ENCODE measurements at places on chromosomes 3 and 15. TPM values are rescaled to one million over a fixed set of nuclear protein-coding genes. Genes with fewer than 3 reads are reported as not detected.

SAMMSON gene
- 4.9 TPM for total RNA-seq

BOC gene
- 29.9 TPM for total RNA-seq

USP19 gene
- 68.0 TPM for total RNA-seq

ADAMTS17 gene
- total RNA-seq = 6.2 TPM

CILP gene
- 1.8 TPM for total RNA-seq

DNA sequence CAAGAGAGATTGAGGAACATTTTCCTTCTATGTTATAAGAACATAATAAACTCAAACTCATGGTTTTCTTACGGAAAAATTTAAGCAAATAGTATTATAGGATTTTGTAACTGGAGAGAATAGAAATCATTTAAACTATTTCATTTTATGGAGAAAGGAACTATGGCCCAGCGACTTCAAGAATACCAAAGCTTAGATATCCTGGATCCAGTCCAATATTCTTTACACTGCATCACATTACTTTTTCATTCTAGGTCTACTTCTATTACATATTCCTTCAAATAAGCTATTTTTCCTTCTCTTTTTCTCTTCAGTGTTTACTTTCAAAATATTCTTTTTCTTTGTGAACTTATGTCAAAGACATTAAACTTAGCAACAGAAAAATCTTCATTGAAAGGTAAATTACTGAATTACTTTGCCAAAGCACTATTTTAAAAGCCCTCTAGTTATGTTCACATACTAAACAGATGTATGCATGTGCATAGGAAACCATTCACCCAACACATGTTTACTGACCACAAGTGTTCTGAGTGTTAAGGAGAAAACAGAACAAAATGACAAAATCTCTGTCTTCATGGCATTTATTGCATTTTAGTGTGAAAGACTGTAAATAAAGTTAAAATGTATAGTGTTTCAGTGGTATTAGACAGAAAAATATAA, 20.4 kb downstream of the KPNA4 start:
- no peaks in the 10 kb centered on the region for H3K36me3 ChIP-seq
- no peak overlapping the region for H3K4me3 ChIP-seq
- no peak overlapping the region for H3K27ac ChIP-seq

DNA sequence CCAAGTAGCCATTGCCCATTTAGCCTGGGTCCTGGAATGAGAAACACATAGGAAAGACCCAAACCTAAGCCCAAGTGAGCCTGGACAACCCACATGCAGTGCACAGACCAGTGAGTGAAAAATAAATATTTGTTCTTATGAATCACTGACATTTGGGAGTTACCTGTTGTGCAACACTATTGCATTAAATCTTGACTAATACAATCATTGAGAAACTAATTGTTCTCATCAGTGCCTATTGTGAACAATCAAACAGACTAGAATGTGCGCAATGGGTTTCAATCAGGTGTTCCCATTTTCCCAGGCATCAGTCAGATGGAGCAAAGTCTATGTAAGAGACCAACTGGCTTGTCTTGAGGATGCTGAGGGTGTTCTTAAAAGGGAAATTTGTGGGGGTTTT, 54.7 kb upstream of the CNOT10 start:
- no peaks in the 10 kb centered on the region for H3K36me3 ChIP-seq
- H3K4me3 ChIP-seq = no peak overlapping the region
- DNase-seq = no peak
- H3K27ac ChIP-seq = no peak overlapping the region
- H3K4me1 ChIP-seq = peaks cover 7% of the 10 kb centered on the region

DNA sequence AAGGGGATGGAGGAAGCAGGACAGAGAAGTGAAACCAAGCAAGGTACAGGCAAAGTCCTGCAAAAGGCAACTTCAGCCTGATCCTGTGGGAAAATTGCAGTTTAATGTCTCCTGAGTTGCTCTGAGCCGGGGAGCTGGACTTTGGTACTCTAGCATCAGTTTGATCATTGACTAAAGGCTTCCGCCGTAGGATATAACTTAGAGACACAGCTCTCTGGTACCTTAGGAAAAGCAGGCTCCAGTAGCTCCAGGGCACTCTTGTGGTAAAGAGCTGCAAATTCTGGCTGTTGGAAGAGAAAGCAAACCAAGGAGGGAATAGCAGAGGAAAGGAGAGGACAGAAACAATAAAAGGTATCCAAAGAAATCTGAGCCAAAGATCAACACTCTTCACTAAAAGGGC, 521.1 kb downstream of the PLOD2 start:
- no peaks in the 10 kb centered on the region for H3K4me1 ChIP-seq
- no peak for DNase-seq
- H3K27ac ChIP-seq = no peak overlapping the region
- H3K36me3 ChIP-seq = no peaks in the 10 kb centered on the region
- H3K27me3 ChIP-seq = no peaks in the 10 kb centered on the region

DNA sequence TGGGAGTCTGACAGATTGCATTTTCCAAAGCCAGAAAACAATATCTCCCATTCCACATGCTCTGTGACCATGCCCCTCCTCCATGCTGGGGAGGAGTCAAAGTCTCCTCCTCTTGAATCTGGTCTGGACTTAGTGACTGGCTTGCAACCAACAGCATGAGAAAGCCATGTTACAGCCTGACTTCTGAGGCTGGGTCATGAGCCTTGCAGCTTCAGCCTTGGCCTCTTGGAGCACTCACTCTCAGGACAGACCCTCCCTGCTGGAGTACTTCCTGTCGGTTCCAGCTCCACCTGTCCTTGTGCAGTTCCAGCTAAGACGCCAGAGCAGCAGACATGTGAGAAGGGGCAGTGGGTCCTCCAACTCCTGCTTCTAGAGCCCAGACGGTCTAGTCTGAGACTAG, 49.7 kb upstream of the RBSN start:
- H3K4me1 ChIP-seq = no peaks in the 10 kb centered on the region
- H3K27me3 ChIP-seq = no peaks in the 10 kb centered on the region
- H3K36me3 ChIP-seq = no peaks in the 10 kb centered on the region
- peak; percentile 43 for DNase-seq
